ENCODE measurements at places on chromosomes 11 and 22.

DNA sequence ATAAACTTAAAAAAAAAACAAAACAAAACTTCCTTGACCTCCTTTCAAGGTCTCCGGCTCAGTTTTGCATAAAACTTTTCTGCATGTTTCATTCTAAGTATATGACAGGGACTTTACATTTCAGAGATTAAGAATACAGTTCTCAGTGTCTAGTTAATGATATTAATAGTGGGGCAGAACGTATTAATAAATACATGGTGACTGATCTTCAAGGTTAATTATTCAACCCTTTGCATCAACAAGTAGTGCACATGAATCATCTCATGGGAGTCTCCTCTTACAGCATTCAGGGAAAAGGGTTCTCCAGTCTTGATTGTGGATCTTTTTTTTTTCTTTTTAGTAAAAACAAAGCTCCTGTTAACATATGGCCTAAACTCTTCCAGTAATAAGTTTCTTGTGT is 146.8 kb downstream of the KIRREL3 start:
- no peak for DNase-seq

GRCh38 chr11:110086892-110087309 is 6.3 kb upstream of the ZC3H12C start:
- no peak for DNase-seq

- no peak for DNase-seq
Measured at GRCh38 chr11:116084511-116084910, 580.3 kb upstream of the CADM1 start.

DNA sequence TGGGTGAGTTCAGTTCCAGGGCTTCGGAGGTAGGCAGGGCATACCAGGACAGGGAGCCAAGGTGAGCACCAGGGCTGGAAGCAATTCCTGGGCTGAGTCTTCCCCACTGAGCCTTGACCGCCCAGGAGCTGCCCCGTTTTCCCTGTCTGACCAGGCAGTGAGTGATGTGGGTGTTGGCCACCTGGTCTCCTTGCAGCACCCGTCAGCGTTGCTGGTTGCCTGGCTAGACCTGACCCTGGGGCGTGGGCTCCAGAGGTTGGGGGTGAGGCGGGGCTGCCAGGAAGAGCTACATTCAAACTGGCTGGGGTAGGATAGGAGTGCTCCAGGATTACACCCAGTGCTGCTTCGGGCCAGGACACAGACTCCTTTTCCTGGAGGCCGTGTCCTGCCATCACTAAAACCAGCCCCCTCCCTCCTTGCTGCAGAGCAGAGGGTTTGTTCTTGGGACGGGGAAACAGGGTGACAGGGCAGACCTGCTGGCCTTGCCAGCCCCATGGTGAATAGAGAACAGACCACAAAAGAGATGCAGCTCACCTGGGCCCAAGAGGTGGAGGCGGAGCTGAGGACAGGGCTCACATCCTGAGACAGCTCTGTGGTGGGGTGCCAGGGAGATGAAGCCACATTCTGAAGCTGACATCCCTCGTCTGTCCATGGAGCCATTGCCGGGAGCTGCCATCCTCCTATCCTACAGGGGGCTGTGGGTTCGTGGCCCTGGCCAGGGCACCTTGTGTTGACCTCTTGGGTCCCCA is 14.2 kb downstream of the INCENP start:
- DNase-seq: no peak

- DNase-seq: no peak
Measured at GRCh38 chr11:46981436-46981835, 44.9 kb downstream of the CSTPP1 start.
